ENCODE measurements at places on chromosomes 13 and 19.

DNA sequence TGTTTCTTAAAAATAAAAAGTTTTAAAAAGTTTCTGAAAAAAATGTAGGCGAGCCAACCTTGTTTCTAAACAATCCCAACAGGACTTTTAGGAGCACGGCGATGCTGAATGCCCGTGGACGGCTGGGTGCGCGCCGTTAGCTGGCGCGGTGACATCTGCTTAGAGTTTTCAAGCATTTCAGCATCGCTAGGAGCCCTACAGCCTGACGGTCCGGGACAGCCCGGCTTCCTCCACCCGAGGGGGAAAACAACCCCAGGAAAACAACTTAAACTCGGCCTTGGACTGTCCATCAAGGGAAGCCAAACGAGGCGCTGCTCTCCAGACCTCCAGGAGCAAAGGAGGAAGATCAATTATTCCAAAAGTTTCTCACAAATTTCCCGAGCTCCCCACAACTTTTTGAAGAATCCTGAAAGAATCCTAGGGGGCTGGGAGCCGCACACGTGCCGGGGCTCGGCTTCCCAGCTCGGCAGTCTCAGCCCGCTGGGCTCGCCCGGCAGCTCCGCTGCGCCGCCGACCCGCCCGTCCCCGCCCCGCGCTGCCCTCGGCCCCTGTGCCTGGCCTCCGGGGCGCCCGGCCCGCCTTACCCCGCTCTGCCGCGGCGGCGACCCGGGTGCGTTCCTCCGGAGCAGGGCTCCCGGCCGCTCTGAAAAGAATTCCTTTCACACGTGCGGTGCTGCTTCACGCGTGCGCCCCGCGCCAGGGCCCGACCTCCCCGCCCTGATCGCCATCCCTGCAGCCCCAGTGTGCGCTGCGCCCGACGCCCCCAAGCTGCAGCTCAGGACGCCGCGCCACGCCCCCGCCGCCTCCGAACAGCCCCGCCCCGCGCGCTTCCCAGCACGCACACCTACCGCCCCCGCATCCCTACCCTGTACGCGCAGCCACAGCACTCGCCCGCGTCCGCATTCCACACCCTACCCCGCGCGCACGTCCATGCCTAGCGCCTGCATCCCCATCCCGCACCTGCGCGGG lies at the start of gene GJA3:
GJA3 (minus strand) TSS at position 747 of the 969 bp plus-strand sequence. CDS start 17,764 bp downstream, outside the sequence.
- peak; percentile 29 for DNase-seq

- DNase-seq: no peak
Observed at GRCh38 chr13:64164435-64164834, 2748.8 kb upstream of the PCDH20 start.

DNA sequence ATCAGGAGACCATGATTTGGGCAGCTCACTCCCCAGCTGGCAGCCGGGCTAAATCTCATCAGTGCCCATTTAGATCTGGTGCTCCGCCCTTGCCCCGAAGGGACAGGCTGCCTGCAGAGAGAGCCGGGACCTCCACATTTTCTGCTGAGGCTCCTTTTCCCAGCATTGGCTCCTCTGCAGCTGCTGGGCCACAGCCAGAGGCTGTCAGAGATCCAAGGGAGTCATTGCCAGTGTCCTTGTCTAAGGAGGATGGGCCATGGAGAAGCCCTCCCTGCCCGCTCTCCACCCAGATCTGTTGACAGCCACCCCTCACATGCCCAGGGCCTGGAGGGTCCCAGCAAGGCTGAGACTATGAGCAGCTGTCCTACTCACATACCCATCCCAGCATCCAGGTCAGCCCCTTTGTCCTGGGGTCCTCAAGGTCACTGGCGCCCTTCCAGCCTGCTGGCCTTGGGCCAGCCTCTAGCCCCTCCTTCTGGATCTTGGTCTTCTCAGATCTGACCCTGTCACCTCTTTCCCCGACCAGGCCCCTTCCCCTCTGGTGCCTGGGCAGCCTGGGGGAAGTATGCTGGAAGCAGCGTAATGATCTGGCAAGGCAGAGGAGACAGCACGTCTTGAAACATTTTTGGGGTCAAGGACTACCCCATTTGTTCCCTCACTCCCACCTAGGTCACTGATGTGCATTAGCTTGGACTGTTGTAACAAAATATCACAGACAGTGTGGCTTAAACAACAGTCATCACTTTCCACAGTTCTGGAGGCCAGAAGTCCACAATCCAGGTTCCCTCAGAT lies 7.9 kb downstream of the PIN1 start:
- no peak for DNase-seq

DNA sequence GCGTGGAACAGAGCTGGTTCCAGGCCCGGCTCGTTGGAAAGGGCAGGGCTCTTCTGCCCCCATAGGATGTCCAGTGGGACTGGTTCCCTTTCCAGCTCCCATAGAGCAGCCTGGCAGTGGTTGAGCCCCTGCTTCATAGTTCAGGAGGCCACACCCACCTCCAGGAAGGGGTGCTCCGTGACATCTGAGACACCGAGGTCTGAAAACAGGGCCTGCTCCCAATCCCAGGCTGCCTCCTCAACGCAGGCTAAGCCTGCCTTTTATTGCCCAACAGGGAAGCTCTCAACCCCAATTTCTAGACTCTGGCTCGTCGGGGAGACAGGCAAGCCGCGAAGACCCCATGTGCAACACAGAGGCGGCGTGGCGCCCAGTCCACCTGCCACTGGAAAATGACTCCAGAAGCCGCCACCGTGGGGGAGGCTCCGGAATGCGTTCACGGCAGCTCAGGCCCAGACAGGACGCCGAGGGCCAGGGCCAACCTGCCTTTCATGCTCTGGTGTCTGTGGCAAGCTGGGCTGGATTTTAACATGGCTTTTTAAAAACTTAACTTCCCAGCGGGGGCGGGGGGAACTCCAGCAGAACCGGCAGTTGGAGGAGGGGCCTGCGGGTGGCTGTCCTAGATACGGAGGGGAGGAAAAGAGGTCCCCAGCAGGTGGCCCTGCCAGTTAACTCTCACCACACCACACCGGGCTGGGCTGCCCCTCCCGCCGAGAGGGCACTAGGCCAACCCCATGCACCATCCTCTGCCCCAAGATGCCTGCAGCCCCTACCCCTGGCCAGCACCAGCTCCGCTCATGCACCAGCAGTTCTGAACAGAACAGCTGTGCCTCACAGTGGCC lies 17.9 kb upstream of the TINCR start:
- no peak for DNase-seq

DNA sequence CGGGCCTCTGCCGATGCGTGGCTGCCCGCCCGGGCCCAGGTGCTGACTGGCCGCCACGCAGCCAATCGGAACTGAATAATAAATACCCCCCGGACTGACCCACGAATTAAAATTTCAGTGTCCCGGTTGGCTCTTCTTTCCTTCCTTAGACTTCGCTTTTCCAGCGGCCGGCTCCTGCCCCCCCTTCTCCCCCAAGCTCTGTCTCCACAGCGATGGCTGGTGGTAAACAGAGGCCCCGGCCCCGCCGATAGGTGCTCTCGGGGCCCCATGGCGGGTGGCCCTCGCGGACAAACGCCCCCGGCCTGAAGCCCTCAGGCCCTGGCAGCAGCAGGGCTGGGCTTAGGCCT lies 2.6 kb downstream of the ZBTB7A start:
- no peak for DNase-seq

DNA sequence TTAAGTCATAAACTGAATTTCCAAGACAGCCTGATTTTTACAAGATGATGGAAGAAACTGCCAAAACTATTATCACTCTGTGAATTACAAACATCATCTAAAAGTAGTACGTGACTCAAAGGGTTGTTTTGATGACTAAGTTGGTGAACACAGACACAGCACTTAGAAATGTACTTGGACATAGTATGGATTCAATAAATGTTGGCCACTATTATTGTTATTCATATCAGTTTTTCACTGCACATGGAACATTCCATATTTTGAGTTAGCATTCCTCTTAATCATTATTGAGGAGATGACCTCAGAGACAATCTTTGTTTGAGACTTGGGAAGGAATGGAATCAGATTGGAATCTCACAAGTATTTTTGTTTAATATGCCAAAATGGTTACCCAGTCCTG lies 172.9 kb downstream of the OXGR1 start:
- DNase-seq: no peak

GRCh38 chr19:13102666-13103580 lies at the start of gene LYL1:
Gene LYL1 (minus strand): TSS chr19:13102858. CDS start chr19:13101171, 1,687 bp downstream.
- DNase-seq: peak; percentile 87

DNA sequence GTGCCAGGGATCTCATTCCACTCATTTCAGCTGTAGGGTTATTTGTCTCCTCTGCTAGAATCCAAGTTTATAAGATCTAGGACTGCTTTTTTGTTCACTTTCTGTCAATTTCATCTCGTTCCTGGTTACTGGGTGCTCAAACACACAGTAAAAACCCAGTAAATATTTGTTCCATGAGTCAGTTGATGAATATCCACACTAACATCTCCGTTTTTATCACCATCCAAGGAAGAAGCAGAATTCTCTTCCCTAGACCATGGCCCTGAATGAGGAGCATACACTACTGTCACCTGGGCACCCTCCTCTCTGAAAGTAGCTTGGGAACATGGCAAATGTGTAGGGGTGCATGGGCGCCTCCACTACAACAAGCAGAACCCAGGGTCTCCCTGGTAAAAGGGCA lies 390.8 kb downstream of the FOXO1 start:
- DNase-seq: no peak

- DNase-seq: peak; percentile 78
Observed at GRCh38 chr19:7293762-7294557, at the start of gene INSR. Gene INSR (minus strand): TSS chr19:7294414. CDS start chr19:7293891, 523 bp downstream.

- DNase-seq: peak; percentile 58
Observed at GRCh38 chr13:46679369-46680120, 117.4 kb downstream of the ESD start.

DNA sequence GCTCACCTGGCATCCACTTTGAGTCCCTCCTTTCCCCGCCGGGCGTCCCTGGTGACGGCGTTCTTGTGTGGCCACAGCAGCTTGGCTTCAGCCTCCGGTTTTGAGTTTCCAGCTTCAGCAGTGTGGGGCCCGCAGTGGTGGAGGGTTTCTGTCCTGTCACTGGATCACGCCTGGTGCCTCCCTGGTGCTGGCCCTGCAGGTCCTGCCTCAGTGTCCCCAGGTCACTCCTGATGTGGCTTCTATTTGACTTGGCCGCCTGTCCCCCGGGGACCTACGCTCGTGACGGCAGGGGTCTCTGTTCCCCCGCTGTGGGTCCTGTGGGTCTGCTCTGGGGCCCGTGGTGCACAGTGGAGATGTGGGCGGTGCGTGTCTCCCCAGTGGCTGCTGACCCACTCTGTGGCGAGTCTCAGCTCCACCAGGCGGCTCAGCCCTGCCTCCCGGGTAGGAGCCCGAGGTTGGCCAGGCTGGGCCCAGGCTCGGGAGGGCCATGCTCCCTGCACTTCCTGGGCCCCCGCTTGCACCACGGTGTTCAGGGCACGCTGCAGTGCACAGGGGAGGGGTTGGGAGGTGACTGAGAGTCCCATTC lies 1.9 kb downstream of the ATP4B start:
- DNase-seq: no peak

DNA sequence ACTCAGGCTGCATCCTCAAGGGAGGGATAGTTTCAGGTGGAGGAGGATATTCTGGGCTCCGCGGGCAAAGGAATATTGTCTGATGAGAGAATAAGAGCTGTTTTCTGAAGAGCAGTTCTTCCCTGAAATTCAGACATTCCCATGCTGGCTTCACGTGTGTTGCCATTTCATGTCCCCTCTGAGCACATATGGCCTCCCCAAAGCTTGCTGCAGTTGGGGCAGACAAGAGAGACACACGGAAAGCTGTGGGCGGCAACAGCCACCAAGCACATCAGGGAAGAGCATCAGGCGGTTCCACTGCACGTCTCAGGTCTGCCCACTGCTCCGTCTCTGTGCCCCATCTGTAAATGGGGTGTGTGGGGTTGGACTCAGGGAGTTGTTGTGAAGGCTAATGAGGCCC lies 247.5 kb upstream of the TSHZ3 start:
- no peak for DNase-seq

DNA sequence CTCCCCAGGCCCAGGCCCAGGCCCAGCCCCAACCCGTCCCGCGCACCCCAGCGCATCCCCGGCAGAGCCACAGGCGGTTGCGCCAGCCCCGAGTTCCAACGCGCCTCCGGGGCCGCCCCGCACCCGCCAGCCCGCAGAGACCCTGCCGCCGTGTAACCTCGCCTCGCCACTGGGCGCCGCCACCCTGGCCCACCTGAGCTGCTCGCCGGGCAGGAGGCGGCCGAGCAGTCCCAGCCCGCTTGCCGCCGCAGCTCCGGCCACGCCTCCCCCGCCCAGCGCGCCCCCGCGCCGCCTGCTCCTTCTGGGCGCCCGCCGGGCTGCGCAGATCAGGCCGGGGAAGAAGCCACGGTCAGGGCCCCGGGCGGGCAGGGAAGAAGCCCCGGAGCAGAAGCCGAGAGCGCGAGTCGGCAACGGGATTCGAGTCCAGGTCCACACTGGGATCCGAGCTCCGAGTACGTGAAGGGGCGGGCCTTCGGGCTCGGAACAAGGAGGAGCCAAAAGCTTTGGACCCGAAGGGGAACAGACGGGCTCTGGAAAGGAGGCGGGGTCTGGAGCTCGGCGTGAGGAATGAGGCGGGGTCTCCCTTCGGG lies at the start of gene MBOAT7:
MBOAT7 (minus strand) TSS at position 436 of the 590 bp plus-strand sequence. CDS start 1,072 bp downstream, outside the sequence.
- no peak for DNase-seq

Data from germinal center (tissue), 1 donor.